NCI-H2081 treated with DMSO at 0.1 percent for 48 hours (cell line): ENCODE measurements at places on chromosomes 12 and 14.

GRCh38 chr12:92899386-92900001 is 29.6 kb downstream of the EEA1 start:
- no peak for DNase-seq

DNA sequence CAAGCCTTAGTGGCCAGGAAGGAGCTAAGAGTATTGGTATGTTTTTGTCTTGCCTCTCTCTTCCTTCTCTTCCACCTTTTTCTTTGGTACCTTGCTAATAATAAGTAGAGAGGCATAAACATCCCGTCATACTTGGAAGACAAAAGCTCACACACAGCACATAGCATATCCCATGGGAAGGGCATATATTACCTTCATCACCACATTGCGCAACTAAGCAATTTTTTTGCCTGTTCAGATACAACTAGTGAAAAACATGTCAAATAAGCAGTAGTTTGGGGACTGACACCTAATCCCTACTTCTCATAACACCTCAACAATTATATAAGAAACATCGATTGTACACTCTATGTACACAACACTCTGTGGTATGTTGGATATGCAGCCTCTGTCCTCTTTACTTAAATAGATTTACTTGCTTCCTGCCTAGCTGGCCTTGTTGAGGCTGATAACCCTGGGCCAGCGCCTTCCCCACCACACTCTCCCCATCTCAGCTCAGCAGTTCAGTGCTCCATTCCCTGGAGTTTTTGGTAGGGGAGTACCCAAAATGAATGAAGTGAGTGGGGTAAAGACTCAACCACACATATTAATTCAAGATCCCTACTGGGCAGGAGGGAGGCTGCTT is 35.4 kb downstream of the MBIP start:
- no peak for DNase-seq

DNA sequence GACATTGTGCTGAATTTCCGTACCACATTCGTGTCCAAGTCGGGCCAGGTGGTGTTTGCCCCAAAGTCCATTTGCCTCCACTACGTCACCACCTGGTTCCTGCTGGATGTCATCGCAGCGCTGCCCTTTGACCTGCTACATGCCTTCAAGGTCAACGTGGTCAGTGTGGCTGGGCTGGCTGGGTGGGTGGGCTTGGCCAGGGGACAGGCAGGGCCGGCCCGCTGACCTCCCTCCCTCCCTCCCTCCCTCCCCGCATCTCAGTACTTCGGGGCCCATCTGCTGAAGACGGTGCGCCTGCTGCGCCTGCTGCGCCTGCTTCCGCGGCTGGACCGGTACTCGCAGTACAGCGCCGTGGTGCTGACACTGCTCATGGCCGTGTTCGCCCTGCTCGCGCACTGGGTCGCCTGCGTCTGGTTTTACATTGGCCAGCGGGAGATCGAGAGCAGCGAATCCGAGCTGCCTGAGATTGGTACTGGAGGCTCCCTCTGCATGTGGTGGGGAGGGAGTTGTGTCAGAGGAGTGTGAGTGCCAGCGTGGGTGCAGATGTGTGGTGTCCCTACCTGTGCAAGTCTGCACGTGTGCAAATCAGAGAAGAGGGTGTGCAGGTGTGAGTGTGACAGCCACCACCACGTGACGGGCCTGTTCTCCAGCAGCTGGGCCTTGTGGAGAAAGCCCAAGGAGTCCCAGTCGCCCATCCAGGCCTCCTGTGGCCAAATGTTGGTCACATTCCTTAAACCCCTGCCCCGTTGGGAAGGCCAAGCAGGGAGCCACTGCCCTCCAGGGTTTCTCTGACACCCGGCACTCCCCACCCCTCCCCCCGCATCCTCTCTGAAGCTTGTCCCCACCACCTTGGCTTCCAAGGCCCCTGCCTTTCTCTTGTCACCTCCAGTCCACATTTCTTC is 5.3 kb downstream of the KCNH3 start:
- DNase-seq: no peak

GRCh38 chr12:64610079-64610659 is at the start of gene RASSF3:
Gene RASSF3 (plus strand): TSS chr12:64610495. CDS start chr12:64610633, 138 bp downstream.
- DNase-seq: no peak

GRCh38 chr12:53750812-53751335 is 905 bp downstream of the CISTR start:
- no peak for DNase-seq

GRCh38 chr14:60723907-60724618 is at the start of gene SIX4:
Gene SIX4 (minus strand): TSS chr14:60724351. CDS start chr14:60724074, 277 bp downstream.
- DNase-seq: peak; percentile 65

DNA sequence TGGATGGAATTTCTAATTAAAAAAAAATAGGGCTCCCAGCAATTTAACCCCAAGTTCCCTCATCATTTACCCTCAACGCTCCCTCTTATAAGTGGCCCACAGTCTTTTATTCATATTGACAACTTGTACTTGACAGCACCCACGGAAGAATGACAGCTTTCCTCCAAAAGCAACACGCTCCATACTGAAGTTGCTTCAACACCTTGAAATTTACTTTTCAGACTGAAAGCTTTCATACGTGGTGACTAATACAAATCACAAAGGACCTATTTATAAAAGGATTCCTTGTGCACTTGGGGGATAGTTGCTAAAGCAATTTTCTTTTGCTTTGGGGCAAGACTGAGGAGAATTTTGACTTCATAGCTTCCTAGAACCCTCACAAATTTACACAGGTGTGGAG is 1629.4 kb upstream of the SEL1L start:
- DNase-seq: no peak
